ENCODE measurements at places on chromosomes 7 and 10.

DNA sequence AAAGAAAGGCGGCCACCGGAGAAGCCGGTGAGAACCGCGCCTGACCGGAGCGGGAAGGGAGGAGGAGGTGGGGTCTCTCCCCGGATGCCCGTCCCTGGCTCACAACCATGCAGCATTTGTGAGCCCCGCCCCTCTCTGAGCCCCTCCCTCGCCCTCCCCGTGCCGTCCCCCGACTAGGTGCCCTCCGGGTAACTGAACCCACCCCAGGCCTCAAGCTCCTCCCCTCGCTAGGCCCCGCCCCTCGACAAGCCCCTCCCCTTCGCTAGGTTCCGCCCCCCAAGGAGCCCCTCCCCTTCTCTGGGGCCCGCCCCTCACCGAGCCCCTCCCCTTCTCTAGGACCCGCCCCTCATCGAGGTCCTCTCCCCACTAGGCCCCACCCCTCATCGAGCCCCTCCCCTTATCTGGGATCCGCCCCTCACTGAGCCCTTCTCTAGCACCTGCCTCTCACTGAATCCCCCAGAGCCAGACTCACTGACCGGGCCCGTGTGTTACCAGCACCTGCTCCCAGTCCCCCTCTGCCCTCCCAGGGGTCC, 42.2 kb upstream of the HSPB1 start:
- no peak for DNase-seq

- DNase-seq = no peak
These were observed 350.1 kb downstream of the KIF20B start for GRCh38 chr10:90051474-90051873.

DNA sequence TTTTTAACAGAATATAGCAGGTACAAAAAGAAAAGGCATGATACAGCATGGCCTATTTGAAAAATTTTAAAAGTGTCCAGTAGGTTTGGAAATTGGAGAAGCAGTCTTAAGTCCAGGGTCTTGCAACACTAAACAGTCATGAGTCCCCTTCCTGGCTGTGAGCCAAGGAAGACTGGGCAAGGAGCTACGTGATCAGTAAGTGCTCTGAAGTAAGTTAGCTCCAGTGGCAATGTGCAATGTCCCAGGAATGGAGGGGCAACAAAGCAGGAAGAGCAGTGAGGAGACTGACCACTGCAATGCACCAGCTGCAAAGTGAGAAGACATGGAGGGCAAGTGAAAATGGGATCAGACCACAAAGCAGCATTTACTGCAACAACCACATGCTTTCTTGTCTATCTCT, 72.9 kb upstream of the GRID1 start:
- DNase-seq = no peak

DNA sequence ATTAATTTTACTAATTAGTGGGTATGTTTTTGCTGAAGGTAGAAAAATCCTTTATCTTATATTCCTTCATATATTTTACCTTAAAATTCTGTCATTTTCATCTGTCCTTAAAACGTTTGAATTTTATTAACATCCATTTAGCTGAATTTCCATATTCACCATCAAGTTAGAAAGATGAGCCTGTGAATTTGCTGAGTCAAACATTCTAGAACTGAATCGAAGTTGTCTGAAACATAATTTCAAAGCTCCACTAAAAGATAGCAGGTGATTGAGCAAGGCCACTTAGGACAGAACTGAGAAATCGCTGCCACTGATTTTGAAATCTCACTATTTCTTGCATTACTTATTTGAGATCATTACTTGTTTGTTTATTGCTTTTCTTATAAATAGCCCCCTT, 17.5 kb downstream of the HGF start:
- DNase-seq = no peak

- no peak for DNase-seq
These were observed 37.8 kb downstream of the STEAP4 start for GRCh38 chr7:88268858-88269257.

- no peak for DNase-seq
These were observed 141.9 kb downstream of the JMJD1C start for GRCh38 chr10:63323701-63324494.

DNA sequence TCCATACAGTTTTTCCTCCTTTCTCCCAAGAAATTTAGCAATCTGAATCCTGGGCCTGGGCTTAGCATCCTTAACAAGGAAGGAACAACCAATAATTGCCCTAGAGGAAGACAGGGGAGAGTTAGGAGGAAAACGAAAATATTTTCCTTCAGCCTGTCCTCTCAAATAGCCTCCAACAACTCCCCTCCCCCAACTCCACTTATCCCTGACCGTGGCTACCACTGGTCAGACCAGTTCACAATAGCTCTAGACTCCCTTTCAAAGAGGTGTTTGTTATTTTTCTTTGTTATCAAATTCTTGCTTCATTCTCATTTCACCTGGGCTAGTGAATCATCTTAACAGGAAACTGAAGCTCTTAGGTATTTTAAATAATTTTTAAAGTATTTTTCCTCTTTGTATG, 114.1 kb downstream of the CPED1 start:
- no peak for DNase-seq

- no peak for DNase-seq
These were observed 63.1 kb downstream of the ZNF37A start for GRCh38 chr10:38157270-38157685.

DNA sequence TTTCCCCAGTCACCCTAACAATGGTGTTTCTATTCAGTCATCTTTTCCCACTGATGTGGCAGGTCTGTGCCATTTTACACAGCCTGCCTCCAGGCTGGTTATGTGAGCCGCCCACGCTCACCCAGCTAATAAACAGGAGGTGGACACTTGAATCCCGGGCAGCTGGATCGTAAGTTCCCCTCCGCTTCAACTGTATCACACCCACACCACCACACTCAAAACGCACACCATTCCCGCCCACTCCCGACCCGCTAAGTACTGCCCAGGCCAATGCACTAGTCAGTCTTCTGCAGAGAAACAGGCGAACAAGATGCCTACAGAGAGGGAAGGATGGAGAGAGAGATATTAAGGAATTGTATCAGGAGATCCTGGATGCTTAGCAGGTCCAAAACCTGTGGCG, 38.9 kb upstream of the PFKP start:
- no peak for DNase-seq

- no peak for DNase-seq
These were observed 178.3 kb upstream of the PRR15 start for GRCh38 chr7:29385214-29385814.

GRCh38 chr7:139453673-139454321, 29.7 kb downstream of the KLRG2 start:
- no peak for DNase-seq

DNA sequence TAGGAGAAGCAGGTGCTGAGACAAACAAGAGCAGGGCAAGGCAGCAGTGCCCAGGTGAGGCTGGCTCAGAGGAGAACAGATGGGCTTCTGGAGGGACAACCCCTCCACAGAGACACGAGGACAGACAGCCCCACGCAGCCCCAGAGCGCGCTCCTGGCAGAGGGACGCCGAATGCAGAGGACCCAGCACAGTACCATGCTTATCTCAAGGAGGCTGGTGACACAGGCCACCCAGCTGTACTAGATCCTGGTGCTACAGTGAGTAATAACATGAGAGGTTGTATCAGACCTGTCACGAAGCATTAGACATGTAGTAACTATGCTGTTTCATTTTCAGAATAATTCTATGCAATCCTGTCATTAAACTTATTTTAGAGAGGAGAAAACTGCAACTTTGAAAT, 60.4 kb upstream of the NCAPG2 start:
- DNase-seq = no peak

GRCh38 chr7:115881476-115881875, 149.1 kb downstream of the TFEC start:
- DNase-seq = no peak

DNA sequence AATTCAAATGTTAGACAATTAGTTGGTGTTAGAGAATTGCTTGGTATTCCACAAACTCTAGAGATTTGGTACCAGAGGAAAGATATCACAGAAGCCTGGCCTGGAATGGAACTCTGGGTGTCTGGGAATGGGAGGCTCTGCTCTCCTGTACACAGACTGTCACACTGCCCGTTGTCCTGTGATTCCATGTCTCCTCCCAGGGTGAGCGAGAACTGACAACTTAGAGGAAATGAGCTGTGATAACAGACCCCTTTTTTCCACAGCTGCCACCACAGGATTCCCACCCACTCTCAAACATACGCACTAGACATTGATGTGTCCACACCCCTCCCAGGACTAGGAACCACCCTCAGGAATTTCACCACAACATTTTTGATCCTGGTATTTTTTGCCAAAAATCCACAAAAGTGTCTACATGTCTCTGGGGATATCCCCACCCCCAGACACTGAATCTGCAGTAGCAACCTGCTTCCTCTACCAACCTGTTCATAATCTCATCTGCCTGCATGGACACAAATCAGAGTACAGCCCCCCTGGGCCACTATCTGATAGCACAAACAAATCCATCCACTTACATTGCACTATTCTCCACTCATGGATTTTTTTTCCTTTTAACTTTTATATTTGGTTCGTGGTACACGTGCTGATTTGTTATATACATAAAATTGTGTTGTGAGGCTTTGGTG, 4.7 kb downstream of the ZNF273 start:
- no peak for DNase-seq

- DNase-seq = no peak
These were observed 32.7 kb upstream of the HHEX start for GRCh38 chr10:92657024-92657423.

DNA sequence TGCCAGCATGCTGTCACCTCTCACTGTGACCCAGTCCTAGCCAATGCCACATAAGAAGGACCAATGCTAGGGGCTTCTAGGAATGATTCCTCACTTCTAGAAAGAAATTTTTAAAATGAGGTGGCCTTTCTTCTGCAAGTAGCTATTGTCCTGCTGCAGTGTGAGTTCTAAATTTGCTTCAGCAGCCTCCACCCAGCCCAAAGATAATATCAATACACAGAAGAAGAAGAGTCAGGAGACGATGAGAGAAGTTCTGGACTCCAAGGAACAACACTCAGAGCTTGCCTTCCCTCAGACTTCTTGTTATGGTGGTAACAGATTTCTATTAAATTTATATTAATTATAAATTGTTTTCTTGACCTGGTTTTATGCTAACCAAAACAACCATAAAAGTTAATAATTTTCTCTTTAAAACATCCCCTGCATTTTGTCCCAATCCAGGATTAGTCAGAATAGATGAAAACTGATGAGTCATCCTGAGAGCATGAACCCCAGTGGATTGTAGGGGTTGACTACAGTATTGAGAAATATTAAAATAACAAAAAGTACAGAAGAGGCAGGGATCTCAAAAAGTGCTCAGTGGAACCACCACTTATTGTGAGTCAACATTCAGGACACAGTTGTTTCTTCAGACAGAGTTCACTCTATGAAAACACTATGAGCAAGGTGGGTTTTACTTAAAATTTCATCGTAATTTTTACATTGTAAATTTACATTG, 29.6 kb upstream of the AKR1C2 start:
- DNase-seq = no peak

DNA sequence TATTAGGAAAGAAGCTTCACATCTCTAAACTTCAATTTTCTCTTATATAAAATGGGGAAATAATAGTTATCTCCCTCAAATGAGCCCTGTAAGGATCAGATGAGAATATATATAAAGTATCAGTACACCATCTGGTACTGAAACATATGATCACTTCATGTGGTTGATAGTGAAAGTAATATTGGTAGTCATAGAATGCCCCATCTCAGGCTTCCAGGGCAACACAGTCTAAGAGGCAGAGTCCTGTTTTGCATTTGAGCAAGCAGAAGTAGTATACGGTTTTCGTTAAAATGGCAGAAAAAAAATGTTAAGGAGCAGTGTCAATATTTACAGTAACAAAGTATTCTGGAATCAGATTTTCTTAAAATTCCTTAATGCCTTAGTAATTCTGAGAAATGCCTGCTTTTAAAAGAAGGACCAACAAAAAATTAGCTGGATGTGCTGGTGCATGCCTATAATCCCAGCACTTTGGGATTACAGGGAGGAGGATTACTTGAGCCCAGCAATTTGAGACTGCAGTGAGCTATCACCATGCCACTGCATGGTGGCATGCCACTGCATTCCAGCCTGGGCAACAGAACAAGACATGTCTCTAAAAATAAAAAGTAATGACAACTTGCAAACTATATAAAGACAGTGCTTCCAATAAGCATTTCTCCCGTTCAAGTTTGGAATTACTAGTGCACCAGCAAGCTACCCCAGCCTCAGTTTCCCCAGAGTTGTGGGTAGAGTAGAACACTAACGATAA, 19.8 kb downstream of the KBTBD2 start:
- DNase-seq = no peak

- DNase-seq = no peak
These were observed 135.4 kb upstream of the PRPS1L1 start for GRCh38 chr7:18163091-18163490.

DNA sequence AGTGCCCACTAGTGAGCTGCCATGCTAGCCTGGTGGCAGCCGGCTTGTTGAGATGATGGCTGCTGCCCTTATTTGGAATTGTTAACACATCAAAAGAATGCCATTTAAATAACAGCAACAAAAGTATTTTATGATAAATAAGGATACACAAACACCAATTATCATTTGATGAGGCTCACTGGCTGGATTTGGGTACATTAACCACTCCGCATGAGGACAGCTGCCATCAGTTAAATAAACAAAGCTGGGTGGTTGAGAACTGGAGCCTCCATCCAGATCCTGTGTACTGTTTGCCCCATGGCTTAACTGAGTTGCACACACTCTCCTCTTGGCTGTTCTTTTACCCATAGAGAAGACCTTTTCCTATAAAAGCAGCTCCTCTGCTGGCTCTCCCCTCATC, 103.8 kb downstream of the RGS10 start:
- DNase-seq = no peak

GRCh38 chr10:1549591-1550290, 187.6 kb downstream of the ADARB2 start:
- DNase-seq = no peak

DNA sequence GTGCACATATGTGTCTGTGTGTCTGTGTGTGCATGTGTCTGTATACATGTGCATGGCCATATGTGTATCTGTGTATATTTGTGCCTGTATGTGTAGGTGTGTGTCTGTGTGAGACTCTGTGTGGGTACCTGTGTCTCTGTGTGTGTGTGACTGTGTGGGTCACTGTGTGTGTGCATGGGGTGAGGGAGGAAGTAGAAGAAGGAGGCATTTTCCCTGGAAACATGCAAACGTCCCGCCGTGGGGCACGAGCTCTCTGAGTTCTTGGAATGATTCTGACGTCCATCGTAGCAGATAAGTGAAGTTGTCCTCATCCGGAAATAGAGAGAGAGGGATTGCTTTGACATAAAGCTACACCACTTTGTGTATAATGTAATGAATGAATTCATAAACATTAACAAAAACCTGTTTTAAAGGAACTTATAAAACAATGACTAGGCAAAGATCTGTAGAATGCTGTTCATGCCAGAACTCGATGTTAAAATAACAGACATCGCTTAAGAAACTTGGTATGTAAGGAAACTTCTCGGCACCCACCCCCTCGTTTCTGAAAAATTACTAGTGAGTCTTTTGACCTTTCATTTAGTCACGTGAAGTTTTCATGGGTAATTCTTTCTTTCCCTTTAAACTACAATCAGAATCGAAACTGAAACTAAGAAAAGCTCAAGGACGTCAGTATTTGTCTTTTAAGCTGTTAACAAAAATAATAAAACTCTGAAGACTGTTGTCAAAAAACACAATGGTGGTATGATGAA, 43.6 kb upstream of the KLF6 start:
- DNase-seq = no peak

Data from LNCaP clone FGC (cell line).